ENCODE measurements at places on chromosomes 3 and 15.

GRCh38 chr15:92921215-92922131 is 21.3 kb downstream of the CHD2 start:
- no peak for DNase-seq

DNA sequence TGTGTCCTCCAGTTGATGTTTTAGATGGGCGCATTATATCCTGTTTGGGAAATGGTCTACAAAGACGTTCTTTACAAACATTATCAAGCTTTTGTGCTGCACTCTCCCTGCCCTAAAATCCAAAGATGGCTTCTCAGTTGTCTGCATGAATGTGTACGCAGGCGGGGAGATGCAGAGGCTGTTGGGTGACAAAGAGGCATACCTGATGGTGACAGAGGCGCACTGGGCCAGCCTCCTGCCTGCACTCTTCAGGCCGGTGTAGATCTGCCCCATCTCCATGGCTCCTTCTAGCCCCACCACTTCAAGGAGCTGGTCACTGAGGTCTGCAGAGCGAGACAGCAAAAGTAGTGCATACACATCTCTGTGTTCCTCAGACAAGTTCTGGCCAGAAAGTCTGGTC is 55.8 kb upstream of the ETV5 start:
- DNase-seq: no peak

GRCh38 chr3:194548346-194549321 is 61.8 kb upstream of the ATP13A3 start:
- no peak for DNase-seq

- peak; percentile 29 for DNase-seq
Observed at GRCh38 chr3:38454178-38454883, 641 bp downstream of the ACVR2B start.

- no peak for DNase-seq
Observed at GRCh38 chr3:185939721-185940120, 1.9 kb upstream of the TRA2B start.

GRCh38 chr3:33860373-33861050 is 62.1 kb downstream of the PDCD6IP start:
- DNase-seq: no peak

DNA sequence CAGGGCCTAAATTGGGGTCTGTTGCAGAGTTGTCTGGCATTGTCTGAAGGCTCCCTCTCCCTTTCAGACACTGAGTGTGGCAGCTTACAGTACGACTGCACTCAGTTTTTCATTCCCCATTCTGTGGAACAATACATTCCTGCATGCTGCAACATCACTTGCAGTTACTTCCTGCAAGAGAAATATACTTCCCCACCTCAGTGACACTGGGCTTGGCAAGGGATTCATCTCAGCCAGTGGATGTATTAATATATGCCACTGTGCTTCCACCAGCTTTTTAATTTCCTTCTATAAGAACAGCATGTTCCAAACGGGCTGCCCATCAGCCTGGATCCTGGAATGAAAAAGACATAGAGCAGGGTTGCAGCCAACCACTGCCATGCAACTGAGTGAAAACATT is 23.1 kb downstream of the B3GALNT1 start:
- DNase-seq: no peak

DNA sequence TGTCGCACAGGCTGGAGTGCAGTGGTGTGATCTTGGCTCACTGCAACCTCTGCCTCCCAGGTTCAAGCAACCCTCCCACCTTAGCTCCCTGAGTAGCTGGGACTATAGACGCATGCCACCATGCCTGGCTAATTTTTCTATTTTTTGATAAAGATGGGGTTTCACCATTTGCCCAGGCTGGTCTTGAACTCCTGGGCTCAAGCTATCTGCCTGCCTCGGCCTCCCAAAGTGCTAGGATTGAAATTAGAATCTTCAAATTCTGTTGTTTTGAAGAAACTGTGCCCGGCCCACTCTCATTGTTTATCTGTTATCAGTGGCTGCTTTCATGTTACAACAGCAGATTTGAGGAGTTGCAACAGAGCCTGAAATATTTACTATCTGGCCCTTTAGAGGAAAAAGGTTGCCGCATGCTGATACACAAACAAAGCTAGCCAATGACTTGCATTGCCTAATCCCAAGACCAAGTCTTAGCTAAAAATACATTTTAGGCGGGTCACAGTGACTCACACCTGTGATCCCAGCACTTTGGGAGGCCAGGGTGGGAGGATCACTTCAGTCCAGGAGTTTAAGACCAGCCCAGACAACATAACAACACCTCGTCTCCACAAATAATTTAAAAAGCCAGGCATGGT is 43.2 kb upstream of the PPP4R2 start:
- no peak for DNase-seq

All from activated naive CD8-positive, alpha-beta T cell treated with anti-CD3 and anti-CD28 coated beads, Interleukin-2, amount 50 U/mL, for 24 hours (primary cell).